A549 treated with Mapracorat at 1 μM for 4 hours (cell line): ENCODE measurements at places on chromosomes 4 and X. TPM values are rescaled to one million over a fixed set of nuclear protein-coding genes. Genes with fewer than 3 reads are reported as not detected.

The ATP8A1 gene
- 0.03 to 0.09 TPM (median 0.06 TPM) in 4 of 5 replicates, not detected in the other for total RNA-seq

The JAKMIP1 gene
- total RNA-seq, result 0.06 TPM in 1 of 5 replicates, not detected in the others

The KLHL4 gene
- total RNA-seq, result 4.4 to 6.2 TPM (median 5.3 TPM) in 5 replicates

The PDE6B gene
- total RNA-seq, result 0.22 TPM in 1 of 5 replicates, not detected in the others

The FAAH2 gene
- 0.06 to 0.30 TPM (median 0.13 TPM) in 3 of 5 replicates, not detected in the others for total RNA-seq

The DCAF4L1 gene
- 0.12 to 0.19 TPM (median 0.15 TPM) in 5 replicates for total RNA-seq

The HSPA4L gene
- total RNA-seq, result 6.5 to 8.0 TPM (median 7.2 TPM) in 5 replicates

The HSFX2 gene
- 0.14 to 0.27 TPM (median 0.17 TPM) in 3 of 5 replicates, not detected in the others for total RNA-seq

The SMPX gene
- total RNA-seq, result 0.20 TPM in 1 of 5 replicates, not detected in the others

The ITGB1BP2 gene
- 0.79 to 1.2 TPM (median 1.0 TPM) in 5 replicates for total RNA-seq

The ZXDB gene
- 7.1 to 10.4 TPM (median 8.6 TPM) in 5 replicates for total RNA-seq

The MAGEA9B gene
- not detected in 5 replicates for total RNA-seq

The RAB39B gene
- 0.43 to 0.80 TPM (median 0.69 TPM) in 5 replicates for total RNA-seq

The JCHAIN gene
- total RNA-seq, result 0.17 to 0.21 TPM (median 0.20 TPM) in 3 of 5 replicates, not detected in the others

The VEGFC gene
- 9.7 to 12.2 TPM (median 10.5 TPM) in 5 replicates for total RNA-seq

The VCX3B gene
- not detected in 5 replicates for total RNA-seq

The PCDH10 gene
- 0.11 to 0.30 TPM (median 0.13 TPM) in 5 replicates for total RNA-seq

The PPEF2 gene
- total RNA-seq, result not detected in 5 replicates

The CTAG1A gene
- total RNA-seq, result not detected in 5 replicates

The INTU gene
- total RNA-seq, result 0.87 to 1.8 TPM (median 1.1 TPM) in 5 replicates

The MAGEB18 gene
- not detected in 5 replicates for total RNA-seq

The SLC9A7 gene
- 8.0 to 11.5 TPM (median 9.6 TPM) in 5 replicates for total RNA-seq

The GAGE1 gene
- total RNA-seq, result not detected in 5 replicates

The NPY1R gene
- 0.07 to 0.19 TPM (median 0.12 TPM) in 3 of 5 replicates, not detected in the others for total RNA-seq

The SLC49A3 gene
- 0.07 to 0.31 TPM (median 0.20 TPM) in 5 replicates for total RNA-seq

The SMIM31 gene
- total RNA-seq, result 0.06 to 0.15 TPM in 2 of 5 replicates, not detected in the others

The CT45A5 gene
- not detected in 5 replicates for total RNA-seq

The TIGD2 gene
- total RNA-seq, result 4.6 to 6.0 TPM (median 5.2 TPM) in 5 replicates
